LNCaP clone FGC (cell line): ENCODE measurements at places on chromosomes 12 and 14.

GRCh38 chr12:129776977-129777667 is 126.7 kb downstream of the TMEM132D start:
- DNase-seq, result no peak

DNA sequence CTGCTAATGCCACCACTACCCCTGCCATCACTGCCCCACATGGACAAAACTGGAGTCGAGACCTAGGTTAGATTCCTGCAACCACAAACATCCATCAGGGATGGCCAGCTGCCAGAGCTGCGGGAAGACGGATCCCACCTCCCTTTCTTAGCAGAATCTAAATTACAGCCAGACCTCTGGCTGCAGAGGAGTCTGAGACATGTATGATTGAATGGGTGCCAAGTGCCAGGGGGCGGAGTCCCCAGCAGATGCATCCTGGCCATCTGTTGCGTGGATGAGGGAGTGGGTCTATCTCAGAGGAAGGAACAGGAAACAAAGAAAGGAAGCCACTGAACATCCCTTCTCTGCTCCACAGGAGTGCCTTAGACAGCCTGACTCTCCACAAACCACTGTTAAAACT is 7.1 kb upstream of the OAS2 start:
- DNase-seq, result no peak

DNA sequence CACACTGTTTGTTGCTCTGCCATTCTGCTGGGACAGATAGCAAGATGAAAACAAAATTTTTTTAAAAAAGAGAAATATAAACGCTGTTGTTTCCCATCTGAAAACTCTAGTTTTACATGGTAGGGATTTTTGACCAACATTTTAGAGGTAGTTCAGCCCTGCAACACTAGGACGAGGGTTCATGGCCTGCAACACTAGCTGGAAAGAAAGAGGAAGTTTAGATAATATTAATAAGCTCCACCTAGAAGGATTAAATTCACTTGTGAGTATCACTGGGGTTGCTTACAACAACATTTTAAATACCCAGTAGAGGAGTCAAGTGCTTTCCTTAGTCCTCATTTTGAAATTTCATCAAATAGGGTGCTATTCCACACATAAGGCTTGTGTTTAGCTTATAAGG is 68.2 kb downstream of the SRGAP1 start:
- DNase-seq, result no peak

DNA sequence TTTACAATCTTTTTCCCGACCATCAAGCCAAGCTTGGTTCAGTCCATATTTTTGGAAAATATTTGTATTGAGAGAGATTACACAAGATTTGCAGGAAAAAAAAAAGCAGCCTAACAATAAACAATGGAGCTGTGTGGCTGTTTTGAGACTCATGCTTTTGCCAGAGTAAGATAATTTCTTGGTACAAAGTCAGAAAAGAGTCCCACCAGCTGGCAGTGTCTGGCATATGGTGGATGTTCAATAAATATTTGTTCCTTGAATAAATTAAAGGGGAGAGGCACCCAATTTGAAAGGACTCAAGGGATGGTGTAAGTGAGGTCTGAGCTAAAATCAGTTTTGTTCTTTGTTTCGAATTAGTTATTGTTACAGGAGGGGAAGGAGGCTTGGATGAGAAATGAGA is 78.1 kb upstream of the RPH3A start:
- no peak for DNase-seq

- no peak for DNase-seq
These were observed 24.8 kb downstream of the PELI2 start for GRCh38 chr14:56143025-56143424.

- DNase-seq, result no peak
These were observed 874 bp downstream of the CDC42BPB start for GRCh38 chr14:103056322-103057027.

DNA sequence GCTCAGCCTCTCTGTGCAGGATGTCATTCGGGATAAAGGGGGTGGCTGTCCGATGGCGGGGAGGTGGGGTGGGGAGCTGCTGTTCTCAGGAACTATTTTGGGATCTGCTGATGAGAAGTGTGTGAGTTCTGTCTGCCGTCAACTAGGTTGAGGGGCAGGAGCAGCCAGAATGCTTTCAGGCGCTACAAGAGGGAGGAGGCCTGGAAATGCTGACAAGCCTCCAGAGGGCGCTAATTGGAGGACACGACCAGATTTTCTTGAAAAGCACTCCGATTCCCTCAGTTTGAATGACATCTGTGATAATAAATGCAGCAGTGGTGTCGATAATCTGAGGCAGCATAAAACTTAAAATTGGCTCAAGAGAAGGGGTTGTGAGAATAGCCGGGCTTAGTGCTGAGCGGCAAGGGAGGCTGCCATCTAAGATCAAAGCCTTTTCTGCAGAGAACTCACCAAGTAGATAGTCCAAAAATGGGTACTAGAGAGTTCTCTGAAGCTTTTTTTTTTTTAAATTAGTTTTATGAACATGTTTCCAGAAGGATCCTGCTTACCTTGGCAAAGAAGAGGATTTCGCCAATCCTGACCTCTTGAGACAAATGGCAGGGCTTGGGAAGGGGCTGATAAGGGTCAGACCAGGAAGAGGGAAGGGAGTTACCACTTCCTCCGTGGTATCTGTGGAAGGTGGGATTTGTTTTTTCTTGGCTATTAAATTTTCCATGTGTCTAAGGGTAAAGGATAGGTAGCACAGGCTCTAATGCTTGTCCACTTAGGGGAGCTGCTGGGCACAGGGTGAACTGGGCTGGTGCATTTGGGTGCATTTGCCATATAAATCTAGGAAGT is 94.4 kb downstream of the CRACR2A start:
- DNase-seq, result no peak

GRCh38 chr12:59977779-59978178 is 381.9 kb downstream of the SLC16A7 start:
- DNase-seq, result no peak

DNA sequence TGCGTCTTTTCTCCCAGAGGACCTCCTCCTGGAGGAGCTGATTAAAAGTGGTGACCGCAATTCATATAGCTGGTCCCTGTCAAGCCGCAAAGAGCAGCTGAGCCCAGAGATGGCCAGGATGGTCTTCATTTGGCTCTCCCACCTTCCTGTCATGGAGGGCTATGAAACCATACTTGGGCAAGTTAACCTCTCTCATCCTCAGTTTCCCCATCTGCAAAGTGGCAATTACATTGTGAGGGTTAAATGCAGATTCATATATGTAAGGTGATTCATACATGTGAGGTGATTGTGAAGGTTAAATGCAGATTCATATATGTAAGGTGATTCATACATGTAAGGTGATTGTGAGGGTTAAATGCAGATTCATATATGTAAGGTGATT is 3.6 kb upstream of the TESC start:
- DNase-seq, result no peak

DNA sequence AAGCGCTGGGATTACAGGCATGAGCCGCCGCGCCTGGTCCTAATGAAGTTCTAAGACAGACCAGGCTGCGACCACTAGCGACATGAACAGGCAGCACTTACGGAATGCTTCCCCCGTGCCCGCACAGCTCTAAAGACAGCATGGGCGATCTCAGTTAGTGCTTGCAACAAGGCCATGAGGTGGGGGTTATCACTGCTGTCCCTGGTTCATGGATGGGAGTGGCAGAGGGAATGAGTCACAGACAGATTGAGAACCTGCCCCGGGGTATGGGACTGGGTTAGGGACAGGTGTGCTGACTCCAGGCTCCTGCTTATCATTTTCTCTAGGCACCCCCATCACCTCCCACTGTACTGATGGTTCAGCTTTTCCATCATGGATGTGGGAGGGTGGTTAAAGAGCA is 160.9 kb downstream of the VRK1 start:
- no peak for DNase-seq
